ENCODE measurements at places on chromosomes 3 and 15.

GRCh38 chr15:63509955-63510940, 5.9 kb downstream of the USP3 start:
- DNase-seq: no peak

- no peak for DNase-seq
Observed at GRCh38 chr3:81451611-81452010, 309.8 kb downstream of the GBE1 start.

- no peak for DNase-seq
Observed at GRCh38 chr3:23422517-23422851, 219.4 kb downstream of the UBE2E2 start.

DNA sequence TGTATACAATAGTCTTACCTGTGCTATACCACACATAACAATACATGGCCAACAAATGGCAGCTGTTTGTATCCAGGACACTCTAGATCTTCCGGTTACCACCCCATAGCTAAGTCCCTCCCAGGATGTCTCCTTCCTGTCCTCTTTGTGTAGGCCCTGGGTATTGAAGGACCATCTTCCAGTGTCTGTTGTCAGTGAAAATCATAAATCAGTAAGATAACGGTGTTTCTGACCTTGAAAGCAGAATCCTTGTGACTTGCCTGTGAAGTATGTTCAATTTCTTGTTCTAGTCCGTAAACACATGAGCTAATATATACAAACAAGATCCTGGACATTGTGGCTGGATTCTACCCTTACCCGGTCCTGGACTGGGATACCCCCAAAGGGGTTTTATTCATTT, 462.8 kb downstream of the NTRK3 start:
- no peak for DNase-seq

DNA sequence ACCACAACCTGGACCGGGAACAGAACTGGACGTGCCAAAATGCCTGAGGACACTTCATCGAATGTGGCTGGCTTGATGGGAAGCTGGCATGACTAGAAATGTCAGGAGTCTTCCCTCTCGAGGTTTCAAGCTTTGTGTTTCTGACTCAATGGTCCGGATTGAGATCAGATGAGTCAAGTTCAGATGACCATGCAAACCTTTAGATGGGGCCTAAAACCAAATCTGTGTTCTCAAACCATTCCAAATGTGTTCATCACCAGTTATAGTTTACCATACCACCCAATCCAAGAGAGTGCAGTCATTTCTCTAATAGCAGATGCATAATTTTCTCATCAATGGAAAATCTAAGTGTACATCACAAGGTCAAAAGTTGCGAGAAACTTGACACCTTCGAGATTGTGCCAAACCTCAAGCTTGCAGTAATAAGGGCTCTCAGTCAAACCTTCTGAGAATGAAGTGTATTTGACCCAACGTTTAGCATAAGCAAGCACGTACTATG, 369.1 kb downstream of the RORA start:
- no peak for DNase-seq

DNA sequence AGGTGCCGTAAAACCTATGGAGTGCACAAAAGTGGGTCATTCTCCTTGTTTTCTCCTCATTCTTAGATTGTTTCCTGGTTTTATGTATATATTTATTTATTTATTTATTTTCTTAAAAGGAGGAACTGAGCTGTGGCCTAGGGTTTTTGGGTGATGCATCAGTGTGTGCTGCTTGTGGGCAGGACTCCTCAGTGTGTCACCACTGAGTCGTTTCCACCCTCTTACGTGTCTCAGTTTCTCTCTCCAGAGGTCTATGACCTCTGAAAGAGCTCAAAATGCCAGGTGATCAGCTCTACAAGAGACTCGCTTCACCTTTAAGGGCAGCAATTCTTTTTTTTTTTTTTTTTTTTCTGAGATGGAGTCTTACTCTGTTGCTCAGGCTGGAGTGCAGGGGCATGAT, 72.9 kb downstream of the CD200 start:
- DNase-seq: no peak
